ENCODE measurements at places on chromosomes 7 and 10. TPM values are rescaled to one million over a fixed set of nuclear protein-coding genes. Genes with fewer than 3 reads are reported as not detected.

GRCh38 chr7:1907751-1908365 lies 237.8 kb downstream of the ELFN1 start:
- H3K27ac ChIP-seq, result no peak overlapping the region
- no peaks in the 10 kb centered on the region for H3K27me3 ChIP-seq
- no peak for DNase-seq

DNA sequence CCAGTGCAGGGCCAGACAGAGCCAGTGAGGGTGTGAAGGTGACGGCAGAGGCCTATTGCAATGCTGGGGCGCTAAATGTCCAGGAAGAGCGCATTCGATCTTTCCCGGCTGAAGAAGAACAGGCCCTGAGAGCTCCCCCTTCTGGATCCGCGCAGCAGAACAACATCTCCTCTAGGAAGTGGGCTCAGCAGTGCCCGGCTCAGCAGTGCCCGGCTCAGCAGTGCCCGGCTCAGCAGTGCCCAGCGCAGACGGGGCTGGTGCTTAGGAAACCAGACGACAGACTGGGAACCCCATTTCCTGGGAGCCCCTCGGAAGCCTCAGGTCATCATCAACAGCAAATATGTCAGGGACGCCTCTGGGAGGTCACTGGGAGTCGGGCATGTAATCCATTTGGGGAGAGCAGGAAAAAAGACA lies 4.7 kb upstream of the NOS3 start:
- H3K36me3 ChIP-seq, result no peaks in the 10 kb centered on the region
- no peak overlapping the region for H3K27ac ChIP-seq
- no peaks in the 10 kb centered on the region for H3K27me3 ChIP-seq
- no peak for DNase-seq

DNA sequence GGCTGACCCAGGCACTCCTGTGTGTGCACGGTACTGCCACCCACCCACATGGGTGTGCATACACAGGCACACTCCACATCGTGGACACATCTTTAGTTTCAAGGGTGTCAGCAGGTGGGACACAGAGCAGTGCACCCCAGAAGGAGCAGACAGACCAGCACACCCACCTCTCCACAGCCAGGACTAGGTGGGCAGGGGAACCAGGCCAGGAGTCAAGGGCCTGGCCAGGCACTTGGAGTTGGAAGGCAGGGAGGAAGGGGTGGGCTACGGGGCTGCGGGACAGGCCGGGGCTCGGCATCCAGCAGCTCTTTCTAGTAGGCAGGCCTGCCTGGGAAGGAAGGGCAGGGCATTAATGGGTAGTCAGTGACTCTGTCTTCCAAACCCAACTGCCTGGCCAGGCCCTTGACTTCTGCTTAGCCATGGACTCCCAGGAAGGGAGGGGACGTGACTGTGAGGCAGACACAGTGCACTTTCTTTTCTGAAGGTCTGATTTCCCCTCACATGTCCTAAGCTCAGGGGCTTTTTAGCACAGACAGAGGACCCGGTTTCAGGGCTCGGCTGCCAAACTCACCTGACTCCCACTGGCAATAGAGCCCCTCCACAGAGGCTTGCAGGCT lies 14.6 kb downstream of the RASGEF1A start:
- no peaks in the 10 kb centered on the region for H3K27me3 ChIP-seq
- no peaks in the 10 kb centered on the region for H3K36me3 ChIP-seq
- H3K4me1 ChIP-seq, result no peaks in the 10 kb centered on the region
- no peak overlapping the region for H3K27ac ChIP-seq
- DNase-seq, result no peak

GRCh38 chr10:86062647-86063145 lies 303.9 kb downstream of the GRID1 start:
- no peaks in the 10 kb centered on the region for H3K27me3 ChIP-seq
- H3K27ac ChIP-seq, result no peak overlapping the region
- no peaks in the 10 kb centered on the region for H3K36me3 ChIP-seq
- no peak overlapping the region for H3K4me3 ChIP-seq
- H3K4me1 ChIP-seq, result no peaks in the 10 kb centered on the region

GRCh38 chr7:23332193-23332592 lies 33.1 kb downstream of the MALSU1 start:
- H3K4me1 ChIP-seq, result peaks cover 5% of the 10 kb centered on the region
- no peak overlapping the region for H3K4me3 ChIP-seq

DNA sequence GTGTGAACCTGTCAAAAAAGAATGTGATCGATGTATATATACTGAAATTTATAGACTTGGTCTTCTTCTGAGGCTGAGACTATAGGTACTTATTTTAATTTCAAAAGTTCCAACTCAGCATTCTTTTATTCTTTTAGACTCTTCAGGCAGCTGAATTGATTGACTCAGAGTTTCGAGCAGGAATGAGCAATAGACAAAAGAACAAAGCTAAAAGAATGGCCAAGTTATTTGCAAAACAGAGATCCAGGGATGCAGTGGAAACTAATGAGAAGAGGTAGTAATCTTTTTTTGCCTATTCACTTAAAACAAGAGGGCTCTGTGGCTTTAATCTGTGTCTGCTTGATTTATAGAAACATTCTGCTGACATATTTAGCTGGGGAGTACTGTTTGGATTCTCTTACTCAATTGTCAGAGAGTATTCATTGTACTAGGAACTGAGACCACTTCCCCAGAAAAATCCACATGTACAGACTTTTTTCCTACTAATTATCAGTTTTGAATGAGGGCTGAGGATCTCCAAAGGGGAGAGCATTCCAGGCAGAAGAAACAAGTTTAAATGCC lies 30.1 kb downstream of the BTAF1 start:
- peaks cover 37% of the 10 kb centered on the region for H3K36me3 ChIP-seq
- H3K27me3 ChIP-seq, result no peaks in the 10 kb centered on the region
- H3K4me1 ChIP-seq, result no peaks in the 10 kb centered on the region
- H3K4me3 ChIP-seq, result no peak overlapping the region

DNA sequence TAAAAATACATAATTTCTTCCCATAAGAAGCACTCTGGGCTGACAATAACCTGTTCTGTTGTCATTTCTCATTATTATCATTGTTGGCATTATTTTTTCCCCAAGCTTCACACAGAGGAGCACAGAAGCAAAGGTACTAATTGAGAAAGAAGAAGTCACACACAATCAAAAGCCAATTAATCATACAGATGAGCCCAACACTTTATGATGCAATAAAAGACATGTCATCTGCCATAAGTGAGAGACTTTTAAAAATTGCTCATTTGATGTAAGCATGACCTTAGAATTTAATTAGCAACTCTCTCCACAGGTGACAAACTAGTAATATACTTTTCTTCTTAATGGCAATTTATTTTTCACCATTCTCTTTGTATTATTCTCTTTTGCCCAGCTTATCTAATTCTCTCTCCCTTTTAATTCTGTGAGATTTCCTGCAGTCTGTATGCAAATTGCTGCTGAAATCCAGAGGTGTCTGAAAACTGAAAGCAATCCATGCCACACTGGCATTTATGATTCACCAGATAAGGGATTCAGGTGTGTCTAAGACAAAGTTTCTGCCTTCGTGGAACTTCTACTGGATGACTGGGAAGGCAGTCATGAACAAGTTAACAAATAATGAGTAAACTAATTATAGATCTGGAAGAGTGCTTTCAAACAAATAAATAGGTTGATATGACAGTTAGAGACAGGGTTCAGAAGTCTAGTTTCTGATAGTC lies 203.5 kb downstream of the CHCHD3 start:
- H3K4me1 ChIP-seq, result no peaks in the 10 kb centered on the region
- no peaks in the 10 kb centered on the region for H3K27me3 ChIP-seq
- H3K27ac ChIP-seq, result no peak overlapping the region
- no peak for DNase-seq
- H3K4me3 ChIP-seq, result no peak overlapping the region

DNA sequence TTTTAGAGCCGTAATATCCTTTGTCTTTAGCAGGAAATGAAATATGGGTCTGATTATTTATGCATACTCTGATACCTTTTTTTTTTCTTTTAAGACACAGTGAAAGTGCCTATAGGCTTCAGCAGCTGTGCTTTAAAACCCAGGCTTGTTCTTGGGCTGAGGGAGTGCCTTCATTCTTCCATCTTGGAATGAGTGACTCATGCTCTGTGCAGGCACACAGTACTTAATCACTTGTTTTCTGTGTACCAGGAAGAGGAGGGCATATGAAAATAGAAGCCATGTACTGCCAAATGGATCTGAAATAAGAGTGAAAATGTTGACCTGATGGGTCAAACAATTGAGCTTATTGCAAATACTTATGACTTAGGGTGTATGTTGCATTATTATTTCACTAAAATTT lies 12.0 kb downstream of the INPP5F start:
- no peak overlapping the region for H3K27ac ChIP-seq
- H3K4me3 ChIP-seq, result no peak overlapping the region
- no peaks in the 10 kb centered on the region for H3K27me3 ChIP-seq
- H3K36me3 ChIP-seq, result no peaks in the 10 kb centered on the region
- H3K4me1 ChIP-seq, result peaks cover 20% of the 10 kb centered on the region
- DNase-seq, result no peak

DNA sequence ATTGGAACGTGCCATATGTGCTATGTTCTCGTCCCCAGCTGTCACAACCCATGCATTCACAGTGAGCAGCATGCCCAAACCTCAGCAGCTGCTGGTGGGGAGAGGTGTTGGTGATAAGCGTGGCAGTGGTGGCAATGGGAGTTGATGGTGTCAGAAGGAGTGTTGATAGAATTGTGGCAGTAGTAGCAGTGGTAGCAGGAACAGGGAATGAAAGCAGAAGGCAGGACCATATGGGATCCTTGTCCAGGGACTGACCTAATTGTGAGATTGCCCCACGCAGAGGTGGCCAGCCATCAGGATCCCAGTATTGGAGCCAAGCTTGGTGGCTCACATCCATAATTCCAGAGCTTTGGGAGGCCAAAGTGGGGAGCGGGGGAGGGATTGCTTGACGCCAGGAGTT lies 276.3 kb downstream of the GALNT17 start:
- no peak overlapping the region for H3K27ac ChIP-seq
- no peaks in the 10 kb centered on the region for H3K36me3 ChIP-seq
- no peak for DNase-seq

GRCh38 chr7:127594490-127594889 lies 954 bp downstream of the FSCN3 start:
- H3K27me3 ChIP-seq, result no peaks in the 10 kb centered on the region
- no peak for DNase-seq
- no peak overlapping the region for H3K4me3 ChIP-seq
- no peak overlapping the region for H3K27ac ChIP-seq
- peaks cover 10% of the 10 kb centered on the region for H3K4me1 ChIP-seq
- H3K36me3 ChIP-seq, result peaks cover 18% of the 10 kb centered on the region

GRCh38 chr7:81534996-81535395 lies 234.9 kb downstream of the HGF start:
- no peak overlapping the region for H3K27ac ChIP-seq
- no peak for DNase-seq
- no peaks in the 10 kb centered on the region for H3K4me1 ChIP-seq
- H3K27me3 ChIP-seq, result no peaks in the 10 kb centered on the region
- no peaks in the 10 kb centered on the region for H3K36me3 ChIP-seq

CALHM2 gene
- total RNA-seq, result 98.4 TPM

ITGA8 gene
- 1,137 TPM for total RNA-seq

GLI3 gene
- 3.4 TPM for total RNA-seq

PON1 gene
- not detected for total RNA-seq

TNS3 gene
- total RNA-seq, result 151 TPM

RSPH10B gene
- total RNA-seq, result not detected

Measured in thoracic aorta (tissue), 2 donors.